ENCODE measurements at places on chromosomes 7 and 10. TPM values are rescaled to one million over a fixed set of nuclear protein-coding genes. Genes with fewer than 3 reads are reported as not detected.

DNA sequence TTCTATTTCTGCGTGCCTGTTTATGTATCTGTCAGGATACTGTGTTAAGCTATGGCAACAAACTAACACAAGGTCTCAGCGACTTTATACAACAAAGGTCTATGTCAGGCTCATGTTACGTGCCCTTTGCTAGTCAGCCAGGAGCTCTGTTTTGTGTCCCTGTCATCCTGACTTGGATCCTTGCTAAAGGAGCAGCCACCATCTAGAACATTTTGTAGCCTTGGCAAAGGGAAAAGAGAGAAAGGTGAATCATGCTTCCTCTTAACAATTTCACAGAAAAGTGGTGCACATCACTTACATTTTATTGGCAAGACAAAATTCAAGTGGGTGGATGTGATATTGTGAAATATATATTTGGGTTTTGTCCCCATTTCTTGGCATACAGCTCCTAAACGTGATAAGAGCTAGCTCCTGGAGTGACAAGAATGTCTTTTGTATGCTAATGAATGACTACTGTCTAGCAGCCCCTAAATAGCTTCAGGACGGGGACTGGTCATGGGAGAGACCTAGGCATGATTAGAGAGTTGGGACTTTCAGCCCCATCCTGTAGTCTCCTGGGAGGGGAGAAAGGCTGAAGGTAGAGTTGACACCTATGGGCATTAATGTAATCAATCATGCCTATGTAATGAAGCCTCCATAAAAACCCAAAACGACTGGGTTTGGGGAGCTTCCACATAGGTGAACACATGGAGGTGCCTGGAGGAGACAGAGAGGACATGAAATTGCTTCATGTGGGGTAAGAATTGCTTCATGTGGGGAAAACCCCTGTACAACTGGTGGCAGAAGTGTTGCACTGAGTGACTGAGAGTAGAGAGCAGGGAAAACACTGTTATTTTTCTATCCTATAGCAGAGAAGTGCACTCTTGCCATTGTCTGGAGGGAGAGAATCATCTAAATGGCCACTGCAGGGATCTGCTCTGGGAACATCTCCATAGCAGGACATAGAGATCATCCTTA is 33.0 kb downstream of the MRPL32 start:
- no peak for DNase-seq

DNA sequence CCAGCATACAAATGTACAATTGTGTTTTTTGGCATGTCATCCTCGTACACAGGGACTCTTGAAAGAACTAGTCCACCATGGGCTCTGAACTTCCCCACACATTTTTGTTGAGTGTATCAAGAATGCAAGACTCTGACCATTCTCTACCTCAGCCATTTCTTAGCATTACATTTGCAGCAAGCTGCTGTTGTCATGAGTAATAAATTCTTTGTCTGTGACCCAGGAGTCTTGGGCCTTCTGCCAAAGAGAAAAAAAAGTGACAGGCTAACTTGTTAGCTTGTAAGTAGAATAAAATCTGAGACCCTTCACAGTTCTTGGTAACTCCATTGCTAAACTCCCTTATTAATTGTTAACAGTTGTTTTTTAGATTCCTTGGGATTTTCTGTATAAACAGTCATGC is 542.3 kb upstream of the MBL2 start:
- peak; percentile 74 for DNase-seq

DNA sequence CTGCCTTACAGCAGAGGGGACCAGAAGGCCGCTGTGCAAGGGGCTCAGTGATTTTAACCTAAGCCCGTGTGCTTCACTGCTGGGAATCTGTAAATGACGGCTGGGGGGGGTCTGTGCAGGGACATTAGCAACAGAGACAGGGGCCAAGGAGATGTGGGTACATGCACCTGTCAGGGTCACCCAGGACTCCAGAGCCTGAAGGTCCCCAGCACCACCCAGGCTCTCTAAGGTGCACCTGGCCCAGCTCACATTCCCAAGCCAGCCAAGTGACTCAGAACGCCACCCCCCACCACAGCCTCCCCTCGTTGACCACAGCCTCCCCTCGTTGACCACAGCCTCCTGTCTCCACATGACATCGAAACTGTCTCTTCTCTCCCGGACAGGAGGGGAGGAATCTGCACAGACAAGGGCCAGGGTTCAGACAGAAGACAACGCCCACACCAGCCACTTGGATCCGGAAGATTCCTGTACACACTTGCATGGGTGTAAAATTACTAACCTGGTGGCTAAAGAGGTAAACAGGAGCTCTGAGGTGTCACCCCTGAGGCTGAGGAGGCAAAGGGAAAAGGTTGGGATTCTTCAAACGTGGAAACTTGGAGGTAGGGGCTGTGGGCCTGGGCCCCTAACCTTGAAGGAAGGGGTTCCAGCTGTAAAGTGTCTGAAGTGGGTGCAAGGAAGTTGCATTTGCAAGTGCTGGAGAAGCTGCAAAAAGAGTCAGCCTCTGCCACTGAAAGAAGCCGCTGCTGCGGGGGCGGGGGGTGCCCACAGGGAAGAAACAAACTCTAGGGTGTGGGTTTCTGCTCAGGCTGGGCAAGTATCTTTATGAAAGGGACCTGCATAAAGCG is 27.0 kb downstream of the CALML3 start:
- DNase-seq = no peak

DNA sequence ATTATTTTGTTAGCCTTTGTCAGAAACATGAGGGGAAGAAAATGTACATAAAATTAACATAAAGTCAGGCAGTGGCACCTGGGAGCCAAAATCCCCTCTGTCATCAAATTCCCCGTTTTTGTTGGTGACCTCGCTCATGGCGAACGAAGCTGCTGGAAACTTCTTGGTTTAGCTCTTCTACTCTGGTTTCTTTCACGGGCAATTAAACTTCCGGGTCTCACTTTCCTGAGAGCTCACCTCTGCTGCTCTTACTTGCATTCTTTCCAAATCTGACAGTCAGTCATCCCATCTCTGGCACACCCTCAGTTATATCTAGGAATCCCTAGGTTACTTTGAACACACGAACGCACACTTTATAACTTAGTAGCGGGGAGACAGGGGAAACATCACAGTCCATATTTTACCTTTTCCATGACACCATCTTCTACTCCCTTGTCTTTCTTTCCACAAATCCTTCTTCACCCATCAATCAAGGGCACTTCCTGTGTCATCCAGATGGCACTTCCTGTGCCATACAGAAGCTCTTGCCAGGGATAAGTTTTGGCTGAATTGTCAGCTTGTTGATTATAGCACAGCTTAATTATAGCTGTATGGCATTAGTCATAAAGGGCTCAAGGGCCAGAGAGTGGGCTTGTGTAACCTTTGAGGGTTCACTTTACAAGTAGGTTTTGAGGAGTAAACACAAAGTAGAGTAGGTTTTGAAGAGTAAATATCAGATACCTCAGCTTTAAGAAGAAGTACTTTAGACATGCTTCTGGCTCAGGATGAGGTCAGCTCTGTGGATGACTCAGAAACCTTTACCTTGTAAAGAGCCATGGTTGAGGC is 105.1 kb downstream of the GATA3 start:
- no peak for DNase-seq

GRCh38 chr10:30630571-30630970 is 1.0 kb upstream of the LYZL2 start:
- no peak for DNase-seq

DNA sequence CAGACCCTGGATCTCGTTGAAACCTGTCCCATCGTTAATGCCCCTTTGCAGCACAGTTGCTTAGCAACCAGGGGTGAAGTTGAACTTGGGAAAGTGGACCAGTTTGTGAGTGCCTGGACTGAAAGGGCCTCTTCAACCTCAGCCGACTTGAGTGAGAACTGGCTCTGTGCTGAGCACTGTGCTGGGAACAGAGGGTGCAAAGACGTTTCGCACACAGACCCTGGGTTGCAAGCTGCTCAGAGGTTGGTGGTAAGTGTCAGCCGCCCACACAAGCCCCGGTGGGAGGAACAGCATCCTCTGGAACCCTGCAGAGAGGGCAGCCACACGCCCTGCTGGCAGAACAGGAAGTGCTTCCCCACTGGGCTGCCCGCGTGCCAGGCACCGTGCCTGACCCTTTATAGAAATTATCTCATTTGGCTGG is 89.2 kb downstream of the CARD11 start:
- DNase-seq = no peak

GRCh38 chr7:27953361-27953760 is 213.4 kb downstream of the TAX1BP1 start:
- no peak for DNase-seq

DNA sequence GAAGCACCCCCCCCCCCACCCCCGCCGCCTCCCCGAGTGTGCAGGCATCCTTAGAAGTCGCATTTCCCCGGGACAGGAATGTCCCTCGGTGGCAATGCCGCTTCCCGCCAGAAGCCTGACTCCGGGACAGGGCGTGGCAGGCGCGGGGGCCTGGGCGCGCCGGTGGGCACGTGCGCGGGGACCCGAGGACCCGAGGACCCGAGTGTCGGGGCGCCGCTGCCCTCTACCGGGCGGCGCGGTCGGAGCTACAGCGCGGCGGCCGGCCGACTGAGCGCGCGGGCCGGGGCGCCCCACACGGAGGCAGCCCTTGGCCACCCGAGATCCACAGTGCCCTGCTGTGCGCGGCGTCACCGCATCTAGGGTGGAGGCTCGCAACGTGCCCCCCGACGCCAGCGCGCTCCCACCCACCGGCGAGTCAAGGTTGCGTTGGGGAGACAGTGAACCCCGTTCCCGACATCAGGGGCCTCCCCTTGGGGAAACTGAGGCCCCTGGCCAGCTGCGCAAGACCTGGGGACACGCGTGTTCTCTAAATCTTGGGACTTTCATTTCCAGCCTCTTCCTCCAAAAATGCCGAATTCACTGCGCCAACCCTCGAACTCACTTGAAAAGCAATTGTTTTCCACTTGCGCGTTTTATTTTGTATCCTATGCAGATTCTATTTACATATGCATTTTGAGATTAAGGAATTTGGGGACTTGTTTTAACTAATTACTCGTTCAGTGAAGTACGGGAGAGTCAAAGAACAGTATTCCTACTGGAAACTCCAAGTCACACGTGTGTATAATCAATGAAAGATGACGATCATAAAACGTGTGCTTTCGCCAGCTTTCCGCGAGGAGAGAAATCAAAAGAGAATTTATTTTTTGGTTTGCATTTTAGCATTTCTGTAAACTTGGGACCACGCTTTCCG is 3.1 kb upstream of the CUX1 start:
- DNase-seq = no peak

GRCh38 chr7:70143075-70144044 is 545.1 kb downstream of the AUTS2 start:
- peak; percentile 70 for DNase-seq

The SMNDC1 gene
- polyA plus RNA-seq = 56.1 TPM

- no peak for DNase-seq
Observed at GRCh38 chr7:113371416-113372043, 253.2 kb upstream of the SMIM30 start.

GRCh38 chr7:100604976-100605911 is 3.1 kb downstream of the PCOLCE start:
- no peak for DNase-seq

The FAM53B gene
- 22.4 TPM for polyA plus RNA-seq

The STEAP4 gene
- 0.21 TPM for polyA plus RNA-seq

- DNase-seq = no peak
Observed at GRCh38 chr10:112728997-112729396, 221.1 kb upstream of the TCF7L2 start.

The CYP3A7 gene
- 0.42 TPM for polyA plus RNA-seq

The NXPH1 gene
- polyA plus RNA-seq = 0.12 TPM

GRCh38 chr7:7882888-7883287 is 85.7 kb upstream of the GLCCI1 start:
- no peak for DNase-seq

The CACNB2 gene
- polyA plus RNA-seq = 2.6 TPM

DNA sequence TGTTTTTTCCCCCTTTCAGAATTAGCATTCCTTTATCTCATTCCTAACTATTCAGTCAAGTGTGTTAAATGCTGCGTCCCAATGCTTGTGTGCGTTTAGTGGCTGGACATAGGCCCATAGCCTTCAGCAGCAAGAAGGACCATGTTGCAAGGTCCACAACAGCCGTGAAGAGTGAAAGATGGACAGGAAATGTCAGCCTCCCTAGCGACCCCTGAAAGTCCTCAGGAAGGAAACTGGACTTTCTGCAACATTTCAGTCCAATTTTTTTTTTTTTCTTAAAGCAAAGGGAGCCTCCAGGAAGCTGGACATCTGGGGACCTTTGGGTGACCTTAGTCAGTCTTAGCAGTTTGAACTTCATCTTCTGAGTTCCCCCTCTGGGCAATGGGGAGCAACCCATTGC is 550.7 kb upstream of the MGMT start:
- DNase-seq = no peak

The MSS51 gene
- polyA plus RNA-seq = 5.0 TPM

DNA sequence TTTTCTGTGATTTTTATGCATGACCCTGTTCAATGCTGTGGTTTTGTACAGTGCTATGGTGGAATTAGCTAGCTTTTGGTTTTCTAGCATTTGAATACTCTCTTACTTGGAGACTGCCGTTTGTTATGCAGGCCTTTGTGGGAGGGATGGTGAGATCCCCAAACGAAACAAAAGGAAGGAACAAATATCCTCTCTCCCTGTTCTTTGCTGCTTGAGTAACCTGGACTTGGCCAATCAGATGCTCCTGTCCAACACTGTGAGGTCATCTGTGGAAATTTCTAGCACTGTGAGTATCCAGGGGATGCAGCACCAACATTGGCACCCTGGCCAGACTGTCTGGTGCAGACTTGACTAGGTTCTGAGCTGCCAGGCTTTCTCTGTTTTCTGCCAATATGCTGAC is 314.4 kb downstream of the ANKRD30A start:
- DNase-seq = no peak

The WDFY4 gene
- polyA plus RNA-seq = 1.7 TPM

GRCh38 chr7:132276234-132276630 is 300.0 kb downstream of the PLXNA4 start:
- no peak for DNase-seq

- DNase-seq = no peak
Observed at GRCh38 chr7:135713836-135714470, 14.0 kb downstream of the SLC13A4 start.

GRCh38 chr7:77415823-77416620 is at the start of gene GSAP:
Gene GSAP, minus strand, starts transcription at chr7:77416349. Its CDS starts 28 bp downstream, at chr7:77416321.
- DNase-seq = no peak

DNA sequence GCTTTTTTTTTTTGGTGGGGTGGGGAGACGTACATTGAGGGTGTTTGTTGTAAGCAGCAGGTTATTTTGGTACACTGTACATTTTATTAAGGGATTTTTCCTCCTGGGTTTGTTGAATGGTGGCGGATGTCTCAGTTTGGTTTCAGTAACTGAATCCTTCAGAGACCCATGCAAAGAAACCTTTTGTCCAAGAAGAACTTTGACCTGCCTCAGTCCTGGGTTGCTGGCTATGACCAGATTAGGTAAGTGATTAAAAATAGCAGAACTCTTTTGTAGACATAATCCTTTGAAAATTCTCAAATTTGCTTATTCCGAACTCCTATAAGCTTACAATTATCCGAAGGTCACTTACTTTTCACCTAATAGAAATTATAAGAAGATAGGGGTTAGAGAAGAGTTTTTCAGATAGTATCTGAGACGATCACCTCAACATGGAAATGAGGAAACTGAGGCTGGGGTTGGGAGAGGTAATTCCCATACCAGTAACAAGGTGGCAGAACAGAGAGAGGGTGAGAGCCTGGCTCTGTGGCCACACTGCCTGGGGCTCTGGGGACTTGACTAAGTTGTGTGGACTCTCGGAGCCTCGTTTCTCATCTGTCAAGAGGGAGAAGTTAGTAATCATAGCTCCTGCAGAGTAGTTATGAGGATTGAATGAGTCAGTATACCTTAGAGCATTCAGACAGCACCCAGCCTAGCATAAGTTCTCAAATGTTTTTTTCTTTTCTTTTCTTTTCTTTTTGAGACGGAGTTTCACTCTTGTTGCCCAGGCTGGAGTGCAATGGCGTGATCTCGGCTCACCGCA is 87.4 kb downstream of the CCNY start:
- DNase-seq = no peak

Measured in left renal pelvis (tissue), 4 donors.